ENCODE measurements at places on chromosomes 16 and 17.

- DNase-seq, result no peak
Observed at GRCh38 chr16:11309895-11310633, 28.9 kb upstream of the PRM1 start.

DNA sequence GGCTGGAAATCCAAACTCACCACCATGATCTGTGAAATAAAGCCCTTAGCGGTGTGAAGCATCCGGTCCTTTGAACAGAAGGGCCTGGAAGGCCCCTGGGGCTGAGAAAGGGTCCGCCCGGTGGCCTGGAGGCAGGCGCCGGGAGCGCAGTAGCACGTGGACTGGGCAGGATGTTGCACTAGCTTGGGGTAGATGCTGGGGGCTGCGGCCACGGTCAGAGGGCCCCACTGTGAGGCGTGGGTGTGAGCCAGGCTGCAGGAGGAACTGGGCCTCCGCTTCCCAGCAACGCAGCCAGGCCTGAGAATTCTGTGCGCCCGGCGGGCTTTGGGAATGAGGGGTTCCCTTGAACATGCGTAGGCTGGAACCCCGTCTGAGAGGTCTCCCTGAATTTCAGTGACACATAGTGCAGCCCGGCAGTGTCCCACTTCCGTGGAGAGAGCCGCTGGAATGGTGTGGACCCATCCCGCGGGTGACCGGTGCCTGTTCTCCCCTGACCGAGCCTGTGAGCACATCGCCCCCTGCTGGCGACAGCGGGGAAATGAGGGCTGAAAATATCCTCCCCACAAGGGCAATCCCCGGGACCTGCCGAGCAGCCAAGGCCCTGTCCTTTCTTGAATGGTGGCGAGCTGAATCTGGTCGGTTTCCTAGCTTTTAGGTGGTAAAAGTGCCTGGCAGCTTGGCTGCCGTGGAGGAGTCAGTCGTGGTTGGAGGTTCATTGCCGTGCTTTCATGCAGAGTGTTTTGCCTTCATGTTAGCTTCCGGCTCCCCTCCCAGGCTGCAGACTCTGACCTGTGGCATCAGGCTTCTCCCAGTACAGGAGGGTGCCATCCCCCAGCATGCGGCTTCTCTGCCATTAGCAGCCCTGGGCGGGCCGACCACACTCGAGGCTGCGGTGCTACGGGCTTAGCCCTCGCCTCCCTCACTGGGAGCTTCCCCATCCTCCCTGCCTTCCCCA, 43.8 kb downstream of the DNAJA2 start:
- peak; percentile 84 for DNase-seq

DNA sequence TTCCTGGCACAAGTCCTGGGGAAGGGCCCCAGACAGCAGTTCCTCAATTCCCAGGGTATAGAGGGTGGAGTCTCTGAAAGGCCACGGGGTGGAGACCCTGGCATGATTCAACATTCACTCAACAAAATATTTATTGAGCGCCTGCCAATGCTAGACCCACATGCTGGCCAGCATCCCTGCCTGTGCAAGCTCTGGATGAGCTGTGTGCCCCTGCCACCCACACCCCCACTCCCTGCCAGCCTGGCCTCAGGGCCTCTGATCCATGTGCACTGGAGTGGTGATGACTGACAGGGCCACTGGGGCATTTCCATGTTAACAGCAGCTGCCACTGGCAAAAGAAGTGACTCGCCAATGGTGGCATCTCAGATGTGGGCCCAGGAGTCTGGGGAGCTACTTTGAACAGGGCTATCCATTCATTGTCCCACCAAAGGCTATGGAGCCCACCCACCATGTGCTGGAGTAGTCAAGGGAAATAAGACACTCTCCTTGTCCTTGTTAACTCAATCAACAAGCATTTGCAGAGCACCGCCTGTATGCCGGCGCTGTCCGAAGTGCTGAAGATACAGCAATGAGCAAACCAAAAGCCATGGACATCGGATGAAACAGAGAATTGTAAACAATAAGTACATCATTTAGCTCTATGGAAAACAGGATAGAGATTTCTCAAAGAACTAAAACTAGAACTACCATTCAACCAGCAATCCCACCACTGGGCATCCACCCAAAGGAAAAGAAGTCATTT, 3.0 kb upstream of the PRSS22 start:
- no peak for DNase-seq

DNA sequence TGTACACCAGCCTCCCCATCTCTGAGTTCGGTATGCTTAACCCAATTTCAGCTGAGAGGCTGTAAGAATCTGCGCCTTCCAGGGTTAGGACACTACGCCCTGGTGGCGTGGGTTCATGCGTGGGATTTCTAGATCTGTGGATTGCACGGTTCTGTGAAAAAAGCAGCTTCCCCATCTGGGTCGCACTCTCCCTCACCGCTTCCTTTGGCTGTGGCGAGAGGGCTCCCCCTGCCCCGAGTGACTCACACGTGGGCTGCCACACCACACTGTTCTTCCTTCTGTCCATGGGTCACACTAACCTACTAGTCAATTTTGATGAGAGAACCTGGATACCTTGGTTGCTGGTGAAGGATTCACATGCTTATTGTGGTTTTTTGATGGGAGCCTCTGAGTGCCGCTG, 256.0 kb upstream of the MAF start:
- DNase-seq, result no peak

GRCh38 chr17:32519228-32520103, 32.7 kb downstream of the CDK5R1 start:
- DNase-seq, result no peak

- no peak for DNase-seq
Observed at GRCh38 chr16:59665618-59666220, 931.6 kb upstream of the GOT2 start.

DNA sequence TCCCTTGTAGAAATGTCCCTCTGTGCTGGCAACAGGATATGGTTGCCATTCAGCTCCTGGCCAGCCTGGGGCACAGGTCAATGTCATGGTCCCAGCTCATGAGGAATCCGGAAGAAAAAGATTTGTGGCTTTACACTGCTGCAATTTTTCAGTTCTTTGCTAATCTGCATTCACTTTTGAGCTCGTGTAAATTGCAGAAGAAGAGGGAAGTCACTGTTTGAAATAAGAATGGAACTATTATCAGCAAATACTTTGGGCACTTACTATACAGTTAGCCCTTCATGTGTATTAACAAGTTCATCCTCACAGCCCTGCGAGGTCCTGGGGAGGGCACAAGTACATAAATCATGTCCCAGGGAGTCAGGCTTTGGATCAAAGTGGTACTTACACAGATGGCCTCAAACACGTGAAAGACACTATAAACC, 14.2 kb downstream of the SLC47A2 start:
- no peak for DNase-seq

GRCh38 chr17:41918314-41919164, at the start of gene ACLY:
Gene ACLY, minus strand, starts transcription at chr17:41918951. Its CDS starts 5,078 bp downstream, at chr17:41913873.
- peak; percentile 99 for DNase-seq

- DNase-seq, result no peak
Observed at GRCh38 chr17:45364531-45365390, 47.9 kb upstream of the MAP3K14 start.

DNA sequence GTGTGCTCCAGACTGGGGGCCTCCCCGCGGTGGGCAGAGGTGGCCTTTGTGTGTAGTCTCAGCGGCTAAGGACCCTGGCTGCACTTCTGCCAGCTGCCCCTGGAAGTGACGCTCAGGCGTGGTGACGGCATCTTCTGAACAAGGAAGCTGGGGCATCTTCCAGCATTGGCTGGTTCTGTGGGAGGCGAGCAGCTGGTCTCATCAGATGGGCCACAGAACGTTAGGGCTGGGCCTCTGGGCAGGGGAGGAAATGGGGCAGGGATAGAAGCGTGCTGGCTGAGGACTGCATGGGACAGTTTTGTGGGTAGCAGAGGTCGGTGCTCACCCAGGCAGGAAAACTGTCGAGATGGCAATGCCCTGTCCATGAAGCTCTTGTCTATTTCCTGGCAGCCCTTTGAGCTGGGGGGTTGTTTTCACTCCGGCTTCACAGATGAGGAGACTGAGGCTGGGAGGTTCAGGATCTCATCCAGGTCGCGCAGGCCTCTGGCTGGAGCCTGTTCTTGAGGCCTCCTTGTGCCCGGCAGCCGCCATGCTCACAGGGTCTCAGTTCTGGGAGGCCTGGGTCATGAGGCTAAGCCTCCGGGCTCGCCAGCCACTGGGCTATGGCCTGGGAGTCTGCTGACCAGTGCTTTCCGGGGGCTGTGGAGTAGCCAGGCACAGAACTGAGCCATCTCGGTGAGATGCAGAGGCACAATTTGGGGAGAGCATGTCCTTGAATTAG, 16.3 kb downstream of the IRF8 start:
- DNase-seq, result no peak

- DNase-seq, result no peak
Observed at GRCh38 chr17:8120520-8121406, 2.4 kb upstream of the ALOXE3 start.

DNA sequence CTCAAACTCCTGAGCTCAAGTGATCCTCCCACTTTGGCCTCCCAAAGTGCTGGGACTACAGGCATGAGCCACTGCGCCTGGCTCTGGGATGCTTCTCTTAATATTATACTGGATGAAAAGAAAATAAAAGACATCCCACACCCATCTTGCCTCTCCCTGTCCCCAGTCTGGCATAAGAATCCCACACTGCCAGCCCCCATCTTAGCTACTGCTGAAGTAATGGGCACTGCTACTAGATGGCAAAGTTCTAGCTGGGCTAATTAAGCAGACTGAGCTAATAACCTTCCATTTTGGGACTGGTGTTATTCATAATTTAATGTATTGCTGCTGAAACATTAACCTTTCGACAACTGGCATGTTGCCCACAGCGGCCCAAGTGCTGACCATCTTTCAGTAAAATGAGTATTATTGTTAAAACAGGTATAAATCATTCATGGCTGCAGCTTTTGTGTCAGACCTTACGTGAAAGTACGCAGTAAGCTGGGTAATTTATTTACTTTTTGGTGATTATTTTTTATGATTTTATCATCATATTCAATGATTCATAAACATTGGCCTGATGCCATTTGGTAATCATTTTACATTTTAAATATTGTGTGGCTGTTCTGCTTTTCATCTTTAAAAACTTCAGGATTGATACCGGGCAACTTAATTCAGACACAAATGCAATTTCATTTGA, 47.4 kb upstream of the ZFHX3 start:
- no peak for DNase-seq

DNA sequence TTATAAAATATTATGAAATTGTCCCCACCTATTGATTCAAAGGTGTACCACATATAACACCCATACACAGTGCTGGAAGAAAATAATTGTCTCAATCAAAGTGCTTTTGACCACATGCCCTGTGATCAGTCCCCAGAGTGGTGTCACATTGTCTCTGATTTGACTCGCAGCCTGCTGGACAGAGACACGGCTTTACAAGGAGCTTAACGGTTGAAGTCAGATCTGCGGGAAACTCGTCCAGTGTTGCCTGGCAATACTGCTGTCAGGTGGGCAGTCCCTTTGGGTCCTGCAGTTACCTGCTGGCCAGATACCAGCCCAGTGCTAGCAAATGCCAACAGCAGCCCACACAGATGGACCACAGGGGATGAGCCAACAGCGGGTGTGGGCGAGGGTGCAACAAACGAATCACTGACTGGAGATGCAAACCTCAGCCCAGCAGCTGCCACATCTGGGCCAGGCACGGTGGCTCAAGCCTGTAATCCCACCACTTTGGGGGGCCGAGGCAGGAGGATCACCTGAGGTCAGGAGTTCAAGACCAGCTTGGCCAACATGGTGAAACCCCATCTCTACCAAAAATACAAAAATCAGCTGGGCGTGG, 26.2 kb upstream of the SSTR2 start:
- no peak for DNase-seq

DNA sequence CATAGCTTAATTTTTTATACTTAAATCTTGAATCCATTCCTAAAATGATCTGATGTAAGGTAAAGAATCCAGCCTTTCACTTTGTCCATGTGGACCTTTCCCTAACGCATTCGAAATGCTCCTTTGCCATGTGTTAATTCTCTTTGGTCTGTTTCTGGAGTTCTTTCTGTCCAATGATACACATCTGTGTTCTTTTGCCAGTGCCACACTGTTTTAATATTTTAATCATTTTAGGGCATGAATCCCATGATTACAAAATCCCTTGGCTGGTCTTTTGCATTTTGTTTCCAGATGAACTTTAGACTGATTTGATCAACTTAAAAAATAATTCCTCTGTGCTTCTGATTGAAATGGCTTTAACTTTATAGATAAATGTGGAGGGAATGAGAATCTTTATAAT, 74.1 kb downstream of the NTN1 start:
- no peak for DNase-seq

DNA sequence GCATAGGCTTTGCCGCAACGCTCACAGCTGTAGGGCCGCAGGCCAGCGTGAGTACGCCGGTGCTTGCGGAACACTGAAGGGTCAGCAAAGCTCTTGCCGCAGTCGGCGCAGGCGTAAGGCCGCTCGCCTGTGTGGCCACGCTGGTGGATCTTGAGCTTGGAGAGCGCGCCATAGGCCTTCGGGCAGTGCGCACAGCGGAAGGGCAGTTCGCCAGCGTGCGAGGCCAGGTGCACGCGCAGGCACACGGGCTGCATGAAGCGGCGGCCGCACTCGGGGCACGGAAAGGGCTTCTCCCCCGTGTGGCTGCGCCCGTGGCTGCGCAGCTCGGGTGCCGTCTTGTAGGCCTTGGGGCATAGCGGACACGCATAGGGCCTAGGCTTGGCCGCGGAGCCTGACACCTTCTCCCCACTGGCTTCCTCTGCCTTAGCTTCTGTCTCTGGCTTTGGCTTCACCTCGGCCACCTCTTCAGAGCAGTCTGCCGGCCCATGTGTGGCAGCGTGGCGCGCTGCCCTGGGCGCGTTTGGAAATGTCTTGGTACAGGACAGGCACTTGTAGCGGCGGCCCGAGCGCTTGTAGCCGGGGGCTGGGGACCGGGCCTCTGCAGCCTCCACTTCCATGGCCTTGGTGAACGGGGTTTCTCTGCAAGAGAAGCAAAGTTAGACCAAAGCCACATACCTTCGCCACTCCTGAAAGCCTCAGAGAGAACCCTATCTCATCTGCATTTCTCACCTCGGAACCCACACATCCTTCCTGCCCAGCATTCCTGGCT, 10.0 kb downstream of the ZNF668 start:
- no peak for DNase-seq

DNA sequence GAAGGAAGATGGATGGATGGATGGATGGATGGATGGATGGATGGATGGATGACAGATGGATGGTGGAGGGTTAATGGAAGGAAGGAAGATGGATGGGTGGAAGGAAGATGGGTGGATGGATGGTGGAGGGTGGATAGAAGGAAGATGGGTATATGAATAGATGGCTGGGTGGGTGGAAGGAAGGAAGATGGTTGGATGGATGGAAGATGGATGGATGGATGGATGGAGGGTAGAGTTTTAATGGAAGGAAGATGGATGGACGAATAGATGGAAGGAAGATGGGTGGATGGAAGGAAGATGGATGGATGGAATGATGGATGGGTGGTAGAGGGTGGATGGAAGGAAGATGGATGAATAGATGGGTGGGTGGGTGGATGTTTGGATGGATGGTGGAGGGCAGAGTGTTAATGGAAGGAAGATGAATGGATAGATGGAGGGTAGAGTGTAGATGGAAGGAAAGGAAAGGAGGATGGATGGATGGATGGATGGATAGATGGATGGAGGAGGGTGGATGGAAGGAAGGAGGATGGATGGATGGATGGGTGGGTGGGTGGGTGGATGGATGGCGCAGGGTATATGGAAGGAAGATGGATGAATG, 22.1 kb downstream of the MLYCD start:
- DNase-seq, result no peak

Measured in GM12891 (cell line).